Inflammatory macrophage treated with lipopolysaccharide for 1 hour (primary cell): ENCODE measurements at places on chromosomes 6 and 20.
A peak's percentile ranks its signal among the peaks of the same experiment; 100 is the strongest.

- DNase-seq, result no peak
Measured at GRCh38 chr6:135048915-135049314, 5.7 kb downstream of the HBS1L start.

DNA sequence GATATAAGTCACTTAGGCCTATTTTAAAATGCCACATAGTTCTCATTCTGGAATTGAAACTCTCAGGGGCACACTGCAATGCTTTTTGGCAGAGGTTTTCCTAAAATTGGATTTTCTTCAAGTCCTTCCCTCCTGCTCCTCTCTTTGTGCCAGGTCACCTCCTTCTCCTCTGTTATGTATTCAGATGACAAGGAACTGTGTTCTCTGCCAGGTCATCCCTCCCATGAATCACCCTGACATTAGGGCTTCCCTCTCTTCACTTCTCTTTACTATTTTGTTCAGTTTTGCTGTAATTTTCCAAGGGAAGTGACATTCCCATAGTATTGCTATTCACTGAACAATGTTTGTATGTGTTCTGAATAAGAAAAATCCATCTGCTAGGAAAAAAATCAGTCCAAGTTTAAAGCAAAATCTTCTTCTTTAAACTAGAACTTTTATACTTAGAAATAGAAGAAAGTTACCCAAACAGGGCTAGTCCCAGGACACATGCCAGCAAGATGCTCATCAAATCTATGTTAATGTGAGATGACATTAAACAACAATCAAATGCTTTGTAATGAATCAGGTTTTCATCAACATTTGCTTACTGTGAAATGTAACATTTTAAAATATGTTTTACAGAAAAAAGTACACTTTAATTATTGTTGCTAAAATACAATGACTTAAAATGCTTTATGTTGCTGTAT, 461.1 kb downstream of the MMUT start:
- no peak for DNase-seq

DNA sequence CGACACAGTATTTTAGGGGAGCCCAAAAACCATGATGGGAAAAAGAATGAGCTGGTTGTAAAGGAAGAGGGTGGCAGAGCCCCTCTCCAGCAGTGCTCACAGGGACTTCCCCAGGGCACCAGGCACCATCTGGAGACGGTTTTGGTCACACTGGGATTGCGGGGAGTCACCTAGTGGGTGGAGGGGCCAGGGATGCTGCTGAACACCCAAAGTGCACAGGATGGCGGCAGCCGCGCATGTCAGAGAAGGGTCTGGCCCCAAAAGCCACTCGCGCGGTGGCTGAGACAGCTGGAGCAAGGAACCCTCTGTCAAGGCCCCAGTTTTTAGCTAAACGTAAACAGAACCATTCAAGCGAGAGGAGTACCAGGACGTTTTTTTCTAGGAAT, 10.8 kb downstream of the CTSZ start:
- DNase-seq, result no peak

- no peak for DNase-seq
Measured at GRCh38 chr6:105765239-105765638, 320.9 kb upstream of the PRDM1 start.

DNA sequence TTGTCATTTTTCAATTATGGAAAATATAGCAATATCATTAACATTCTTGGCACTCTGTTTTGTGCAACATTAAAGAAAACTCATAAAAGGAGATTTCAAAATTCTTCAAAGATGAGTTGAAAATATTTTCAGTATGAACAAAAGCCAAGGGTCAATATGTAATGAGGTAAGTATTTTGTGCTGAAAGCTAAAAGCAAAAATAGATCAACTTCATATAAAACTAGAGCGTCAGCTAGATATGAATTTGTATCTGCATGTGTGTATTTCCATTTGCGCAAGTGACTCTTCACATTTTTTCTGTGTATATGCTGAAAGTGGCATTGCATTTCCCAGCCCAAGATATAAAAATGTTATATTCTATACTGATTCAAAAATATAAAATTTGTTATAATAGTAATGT, 492.1 kb upstream of the EYS start:
- no peak for DNase-seq

- no peak for DNase-seq
Measured at GRCh38 chr6:115474443-115475041, 586.1 kb downstream of the FRK start.

DNA sequence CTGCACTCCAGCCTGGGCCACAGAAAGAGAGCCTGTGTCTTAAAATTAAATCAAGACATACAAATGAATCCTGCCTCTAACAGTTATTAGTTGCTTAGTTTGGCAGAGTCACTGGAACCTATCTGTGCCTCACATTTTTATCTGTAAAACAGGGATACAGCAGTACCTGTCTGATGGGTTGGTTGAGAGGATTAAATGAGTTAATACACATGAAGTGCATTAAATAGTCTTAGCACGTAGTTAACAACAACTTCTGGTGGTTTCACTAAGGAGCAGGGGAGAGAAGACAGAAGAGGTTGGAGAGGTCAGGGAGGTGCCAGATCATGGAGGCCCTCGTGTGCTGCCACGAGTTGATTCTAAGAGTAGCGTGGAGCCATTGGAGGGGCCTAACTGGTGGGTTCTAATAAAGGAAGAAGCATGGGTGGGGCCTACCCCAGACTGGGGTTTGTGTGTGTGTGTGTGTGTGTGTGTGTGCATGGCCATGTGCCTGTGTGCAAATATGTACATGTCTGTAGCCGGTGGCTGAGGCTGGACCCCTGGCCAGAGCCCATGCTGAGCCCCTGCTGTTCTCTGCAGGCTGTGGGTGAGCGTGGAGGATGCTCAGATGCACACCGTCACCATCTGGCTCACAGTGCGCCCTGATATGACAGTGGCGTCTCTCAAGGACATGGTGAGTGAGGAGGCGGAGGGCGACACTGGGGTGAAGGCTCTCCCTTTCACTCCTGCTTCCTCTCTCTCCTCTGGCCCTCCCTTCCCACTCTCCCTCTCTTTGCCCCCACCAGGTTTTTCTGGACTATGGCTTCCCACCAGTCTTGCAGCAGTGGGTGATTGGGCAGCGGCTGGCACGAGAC, 9.1 kb downstream of the RBCK1 start:
- DNase-seq, result no peak

- DNase-seq, result no peak
Measured at GRCh38 chr20:17874271-17875105, 94.1 kb downstream of the SNX5 start.

DNA sequence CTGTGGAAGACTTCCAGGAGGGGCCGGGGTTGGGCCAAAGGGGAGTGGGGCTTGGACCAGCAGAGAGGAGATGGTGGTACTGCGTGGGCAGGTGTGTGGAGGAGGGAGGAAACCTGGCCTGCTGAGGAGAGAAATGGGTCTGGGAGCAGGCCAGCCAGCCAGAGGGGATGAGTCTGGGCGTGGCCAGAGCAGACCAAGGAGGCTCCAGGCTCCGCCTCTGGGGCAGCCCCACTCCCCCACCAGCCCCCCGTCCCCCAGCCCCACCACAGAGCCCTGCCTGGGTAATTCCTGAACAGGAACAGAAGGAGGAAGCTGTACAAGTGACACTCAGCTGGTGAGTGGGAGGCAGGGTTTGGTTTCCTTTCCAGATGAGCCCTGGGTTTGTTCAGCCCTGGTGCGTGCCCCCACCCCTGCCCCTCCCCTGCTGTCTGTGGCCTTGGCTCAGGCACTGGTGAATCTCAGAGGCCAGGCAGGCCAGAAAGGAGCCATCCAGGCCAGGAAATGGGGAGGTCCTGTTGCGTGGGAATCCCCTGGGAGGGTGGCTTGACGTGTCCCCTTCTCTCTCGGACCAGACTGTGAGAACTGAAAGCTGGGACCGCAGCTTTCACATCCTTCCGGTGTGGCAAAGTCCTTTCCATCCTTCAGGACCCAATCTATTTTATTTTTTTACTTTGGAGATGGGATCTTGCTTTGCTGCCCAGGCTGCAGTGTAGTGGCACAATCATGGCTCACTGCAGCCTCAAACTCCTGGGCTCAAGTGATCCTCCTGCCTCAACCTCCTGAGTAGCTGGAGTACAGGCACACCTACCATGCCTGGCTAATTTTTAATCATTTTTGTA, 9.4 kb upstream of the SRC start:
- DNase-seq, result peak; percentile 96

- DNase-seq, result no peak
Measured at GRCh38 chr6:134821928-134822864, 127.7 kb downstream of the ALDH8A1 start.

DNA sequence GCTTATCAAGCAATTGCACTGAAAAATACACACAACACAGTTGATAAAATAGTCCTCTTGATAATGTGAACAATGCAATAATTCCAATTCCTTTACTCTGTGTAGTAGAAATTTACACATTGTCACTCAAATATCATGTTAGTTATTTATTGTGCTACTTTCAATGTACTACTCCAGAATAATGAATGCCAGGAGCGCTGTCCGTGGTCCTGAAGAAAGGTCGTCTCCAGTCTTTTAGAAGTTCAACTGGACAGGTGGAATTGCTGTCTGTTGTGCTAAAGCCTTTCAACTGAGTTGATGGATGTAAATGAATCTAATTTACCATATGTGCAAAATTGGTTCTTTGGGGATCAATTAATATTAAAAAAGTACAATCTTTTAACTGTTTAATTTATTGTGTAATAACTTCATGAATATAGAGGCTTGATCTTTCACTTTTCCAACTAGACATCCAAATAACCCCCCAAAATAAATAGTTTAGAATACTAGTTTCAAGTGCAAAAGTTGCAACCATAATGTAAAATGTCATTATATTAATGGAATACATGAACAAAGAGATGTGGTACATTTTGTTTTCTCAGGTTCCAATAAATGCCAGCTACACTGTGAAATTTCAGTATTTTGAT, 3.2 kb downstream of the GRIK2 start:
- DNase-seq, result no peak

- no peak for DNase-seq
Measured at GRCh38 chr6:110334423-110335180, 23.5 kb downstream of the METTL24 start.

- DNase-seq, result no peak
Measured at GRCh38 chr6:111477481-111477938, 5.5 kb downstream of the REV3L start.

DNA sequence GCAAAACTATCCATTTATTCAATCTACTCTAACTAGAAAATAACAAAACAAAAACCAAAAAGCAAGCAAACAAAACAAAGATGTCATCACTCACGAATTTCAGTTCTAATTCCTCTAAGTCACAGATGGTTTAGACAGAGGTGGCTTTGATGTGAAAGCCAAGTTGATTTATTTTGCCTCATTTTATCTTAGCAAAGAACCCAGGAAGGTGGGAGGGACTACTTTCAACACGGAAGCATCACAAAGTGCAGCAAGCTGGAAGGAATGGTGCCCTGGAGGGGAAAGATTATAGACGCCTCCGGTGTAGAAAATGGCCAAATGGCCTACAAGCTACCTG, 88.4 kb downstream of the LAMP5 start:
- DNase-seq, result no peak

DNA sequence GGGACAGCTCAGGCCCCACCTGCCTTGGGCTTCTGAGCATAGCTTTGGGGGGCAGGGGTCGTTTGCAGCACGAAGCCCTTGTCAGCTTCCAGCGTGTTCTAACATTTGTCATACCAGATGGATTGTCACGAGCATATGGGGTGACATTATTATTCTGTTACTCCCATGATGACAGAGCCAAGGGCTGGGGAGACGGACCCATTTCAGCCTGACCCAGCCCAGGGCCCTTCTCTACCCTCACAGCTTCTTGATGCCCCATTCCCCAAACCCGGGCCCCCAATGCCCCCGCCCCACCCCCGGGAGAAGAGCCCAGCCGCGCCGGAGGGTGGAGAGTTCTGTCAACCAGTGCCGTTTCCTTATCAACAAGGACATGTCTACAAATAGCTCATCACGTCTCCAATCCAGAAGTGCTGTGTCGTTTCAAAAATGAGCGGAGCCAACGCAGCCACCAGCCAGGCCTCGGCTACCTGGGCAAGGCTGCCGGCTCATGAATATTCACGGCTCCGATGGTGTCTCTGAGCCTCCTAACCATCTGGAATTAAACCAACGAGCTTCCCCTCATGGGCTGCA, 9.6 kb upstream of the CHRNA4 start:
- no peak for DNase-seq

DNA sequence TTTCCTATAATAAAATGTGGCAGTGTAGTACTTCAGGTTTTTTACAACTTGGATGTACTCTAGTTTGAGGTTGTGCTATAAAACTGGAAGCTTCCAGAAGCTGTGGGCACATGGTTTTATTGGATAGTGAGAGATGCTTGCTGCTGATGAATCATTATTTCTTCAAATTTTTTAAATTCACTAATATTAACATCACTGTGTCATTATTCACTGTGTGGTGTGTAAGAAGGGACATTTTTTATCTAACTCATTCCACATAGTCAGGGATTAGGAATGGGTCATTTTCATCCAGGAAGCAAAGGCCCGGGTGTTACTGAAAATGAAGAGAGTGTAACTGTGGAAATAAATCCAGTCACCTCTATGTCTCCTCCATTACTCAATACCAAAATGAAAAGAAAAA, 421.0 kb downstream of the TENT5A start:
- no peak for DNase-seq

GRCh38 chr6:108781419-108782100, 66.7 kb upstream of the ARMC2 start:
- no peak for DNase-seq

DNA sequence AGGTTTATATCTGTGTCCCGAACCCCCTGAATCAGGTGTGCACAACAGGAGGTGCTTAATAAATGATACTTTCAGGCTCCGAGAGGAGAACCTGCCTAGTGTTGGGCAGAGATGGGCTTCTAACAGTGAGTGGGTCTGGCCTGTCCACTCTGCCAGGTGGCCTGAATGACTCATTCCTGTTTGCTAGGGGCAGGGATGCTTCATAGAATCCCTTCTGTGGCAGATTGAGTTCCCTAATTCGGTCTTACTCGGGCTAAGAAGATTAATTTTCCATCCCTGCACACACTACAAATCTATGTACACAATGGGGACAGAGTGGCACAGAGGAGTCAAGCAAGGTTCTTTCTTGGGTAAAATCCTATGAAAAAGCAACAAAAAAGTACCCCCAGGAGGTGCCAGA, 19.8 kb downstream of the SDC4 start:
- DNase-seq, result no peak

GRCh38 chr6:110581679-110582078, 105.3 kb upstream of the SLC22A16 start:
- DNase-seq, result no peak

DNA sequence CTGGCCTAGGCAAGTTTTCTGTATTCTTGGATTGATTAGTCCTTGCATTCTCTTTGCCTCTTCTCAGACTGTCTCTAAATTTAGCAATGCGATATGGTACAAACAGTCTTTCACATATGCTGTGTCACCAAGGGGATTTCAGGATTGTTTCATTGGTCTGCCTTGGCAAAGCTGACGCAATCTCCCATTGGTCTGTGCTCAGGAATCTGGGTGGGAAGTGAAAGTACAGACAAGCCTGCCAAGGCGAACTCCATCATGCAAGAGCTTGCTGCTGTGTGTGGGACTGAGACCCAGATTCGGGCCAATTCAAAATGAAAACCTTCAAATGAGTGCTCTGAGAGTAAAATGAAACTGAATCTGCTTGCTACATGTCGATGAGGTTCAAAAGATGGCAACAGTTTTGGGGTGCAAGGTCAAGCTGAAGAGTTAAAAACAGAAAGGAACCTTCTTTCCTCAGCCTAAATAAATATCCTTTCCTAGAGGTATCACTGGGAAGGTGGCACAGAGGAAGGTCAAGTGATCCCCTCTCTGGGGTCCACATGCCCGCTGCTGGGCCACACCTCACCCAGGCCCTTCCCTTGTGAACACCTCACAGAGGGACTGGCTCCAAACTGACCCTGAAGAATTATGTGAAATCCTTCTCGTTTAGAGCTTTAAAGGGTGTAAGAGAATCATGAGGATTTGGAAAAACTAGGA, 198.8 kb upstream of the PREP start:
- peak; percentile 94 for DNase-seq

GRCh38 chr6:36649701-36650484, 28.6 kb upstream of the CDKN1A start:
- no peak for DNase-seq
